ENCODE measurements at places on chromosomes 3 and 15. TPM values are rescaled to one million over a fixed set of nuclear protein-coding genes. Genes with fewer than 3 reads are reported as not detected.

SLC6A11 gene
- total RNA-seq, result not detected

CSTA gene
- total RNA-seq, result 3.7 TPM

TMOD2 gene
- 11.0 TPM for total RNA-seq

CXCR6 gene
- not detected for total RNA-seq

TMCO5A gene
- total RNA-seq, result not detected

CELSR3 gene
- total RNA-seq, result 1.6 TPM

FAH gene
- 19.8 TPM for total RNA-seq

RHCG gene
- total RNA-seq, result not detected

ZNF106 gene
- 98.2 TPM for total RNA-seq

HDC gene
- total RNA-seq, result not detected

ZBED2 gene
- total RNA-seq, result 0.12 TPM

DUOXA2 gene
- not detected for total RNA-seq

GADL1 gene
- total RNA-seq, result not detected

TMEM40 gene
- total RNA-seq, result not detected

ASB14 gene
- total RNA-seq, result not detected

GRAMD1C gene
- 2.4 TPM for total RNA-seq

RPL15 gene
- total RNA-seq, result 1,301 TPM

TGM5 gene
- total RNA-seq, result not detected

MAP2K5 gene
- total RNA-seq, result 7.3 TPM

SEMA6D gene
- 11.8 TPM for total RNA-seq

AP3B2 gene
- total RNA-seq, result 1.6 TPM

ZBBX gene
- not detected for total RNA-seq

SPATA12 gene
- total RNA-seq, result not detected

GOLGA8T gene
- not detected for total RNA-seq

FURIN gene
- total RNA-seq, result 48.4 TPM

KBTBD13 gene
- not detected for total RNA-seq

PLSCR5 gene
- not detected for total RNA-seq

RASL12 gene
- 8.3 TPM for total RNA-seq

ZIC4 gene
- 4.5 TPM for total RNA-seq

NANOGP8 gene
- not detected for total RNA-seq

PLA2G4E gene
- not detected for total RNA-seq

IL20RB gene
- total RNA-seq, result 31.3 TPM

GOLGA6L10 gene
- 0.36 TPM for total RNA-seq

OR5K2 gene
- total RNA-seq, result not detected

NUSAP1 gene
- 11.2 TPM for total RNA-seq

FEZF2 gene
- not detected for total RNA-seq

NLGN1 gene
- 10.9 TPM for total RNA-seq

NEK10 gene
- 10.9 TPM for total RNA-seq
